ENCODE measurements at places on chromosomes 2 and 18. TPM values are rescaled to one million over a fixed set of nuclear protein-coding genes. Genes with fewer than 3 reads are reported as not detected.

EGR4 gene
- not detected for total RNA-seq

RMDN2 gene
- 9.8 TPM for total RNA-seq

DTNA gene
- 14.4 TPM for total RNA-seq

TOGARAM2 gene
- total RNA-seq = 0.15 TPM

RAB6C gene
- total RNA-seq = 1.6 TPM

Data from breast epithelium (tissue), 4 donors.